ENCODE measurements at places on chromosomes 5 and 9. TPM values are rescaled to one million over a fixed set of nuclear protein-coding genes. Genes with fewer than 3 reads are reported as not detected.

LNPEP gene
- total RNA-seq: 24.6 TPM

PCDHA9 gene
- total RNA-seq: under 0.01 TPM

ARHGEF28 gene
- 66.1 TPM for total RNA-seq

KCNV2 gene
- not detected for total RNA-seq

CDX1 gene
- total RNA-seq: 0.33 TPM

SAXO1 gene
- under 0.01 TPM for total RNA-seq

EIF4E1B gene
- total RNA-seq: not detected

FYB1 gene
- not detected for total RNA-seq

PLCXD3 gene
- total RNA-seq: 0.48 TPM

All from kidney epithelial cell (primary cell).